ENCODE measurements at places on chromosomes 3 and 15.

DNA sequence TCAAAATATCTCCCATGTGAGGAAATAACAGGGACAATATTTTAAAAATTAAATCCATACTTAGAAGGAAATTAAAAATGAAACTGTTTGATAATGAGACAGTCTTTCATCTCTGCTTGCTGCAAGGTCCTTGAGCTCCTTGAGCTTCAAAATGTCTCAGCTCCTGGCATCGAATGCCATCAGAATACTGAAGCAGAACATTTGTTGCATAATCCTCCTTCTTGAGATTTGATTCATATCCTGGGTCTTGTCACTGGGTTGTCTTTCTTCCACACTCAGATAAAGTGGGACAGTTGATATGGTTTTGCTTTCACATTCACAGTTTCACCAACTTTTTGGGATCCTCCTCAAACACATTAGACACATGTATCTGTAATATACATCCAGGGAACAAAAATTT is 27.8 kb downstream of the COL8A1 start:
- peak; percentile 45 for DNase-seq

DNA sequence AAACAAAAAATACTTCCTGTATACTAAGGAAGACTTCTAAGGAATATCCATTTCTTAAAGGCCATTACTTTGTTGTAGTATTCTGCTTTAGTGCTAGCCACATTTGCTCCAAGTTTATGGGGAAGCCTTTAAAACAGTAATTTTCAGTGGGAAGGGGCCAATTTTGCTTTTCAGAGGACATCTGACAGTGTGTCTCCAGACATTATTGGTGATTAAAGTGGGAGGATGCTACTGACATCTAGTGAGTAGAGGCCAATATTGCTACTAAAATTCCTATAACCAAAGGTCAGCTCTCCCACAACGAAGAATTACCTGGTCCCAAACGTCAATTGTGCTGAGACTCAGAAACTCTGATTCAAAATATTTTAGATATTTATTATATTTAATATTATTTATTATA is 24.8 kb downstream of the SLC28A2 start:
- peak; percentile 32 for DNase-seq

DNA sequence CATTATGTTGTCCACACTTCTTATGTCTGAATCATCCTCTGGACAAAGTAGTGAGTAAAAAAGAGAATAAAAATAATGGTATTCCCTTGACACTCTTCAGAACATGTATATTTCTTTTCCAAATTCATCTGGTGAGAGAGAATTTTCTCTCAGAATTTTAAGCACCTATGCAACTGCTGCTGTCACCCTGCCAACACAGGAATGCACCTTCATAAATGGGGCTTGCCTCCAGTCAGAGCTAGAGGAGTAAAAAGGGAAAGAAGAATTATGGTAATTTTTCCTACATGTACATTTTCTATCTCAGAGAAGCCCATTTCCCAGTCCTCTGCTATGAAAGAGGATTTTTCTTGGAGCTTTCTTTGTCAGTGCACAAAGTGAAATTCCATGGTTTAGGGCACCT is 92.2 kb upstream of the ALCAM start:
- peak; percentile 47 for DNase-seq

DNA sequence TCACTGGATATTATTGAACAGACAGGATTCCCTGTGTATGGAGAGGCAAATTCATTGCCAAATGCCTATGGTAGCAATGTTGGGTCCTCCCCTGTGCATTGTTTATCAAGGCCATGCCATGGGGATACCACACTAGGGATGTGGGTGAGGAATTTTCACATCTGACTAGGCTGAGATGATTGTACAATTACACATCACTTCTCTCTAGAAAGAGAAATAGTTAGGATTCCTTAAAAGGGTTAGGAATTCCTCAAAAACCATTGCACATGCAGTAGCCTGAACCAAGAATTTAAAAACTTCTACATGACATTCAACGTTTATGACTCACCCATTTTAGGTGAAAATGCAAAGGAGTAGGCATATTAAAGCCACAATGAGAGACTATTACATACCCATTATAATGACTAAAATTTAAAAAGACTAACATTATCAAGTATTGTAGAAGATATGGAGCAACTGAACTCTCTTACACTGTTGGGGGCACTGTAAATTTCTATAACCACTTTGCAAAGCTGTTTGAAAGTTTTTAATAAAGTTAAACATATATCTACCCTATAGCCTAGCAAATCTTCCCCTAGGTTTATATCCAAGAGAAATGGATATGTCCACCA is 175.9 kb downstream of the THRB start:
- peak; percentile 50 for DNase-seq

DNA sequence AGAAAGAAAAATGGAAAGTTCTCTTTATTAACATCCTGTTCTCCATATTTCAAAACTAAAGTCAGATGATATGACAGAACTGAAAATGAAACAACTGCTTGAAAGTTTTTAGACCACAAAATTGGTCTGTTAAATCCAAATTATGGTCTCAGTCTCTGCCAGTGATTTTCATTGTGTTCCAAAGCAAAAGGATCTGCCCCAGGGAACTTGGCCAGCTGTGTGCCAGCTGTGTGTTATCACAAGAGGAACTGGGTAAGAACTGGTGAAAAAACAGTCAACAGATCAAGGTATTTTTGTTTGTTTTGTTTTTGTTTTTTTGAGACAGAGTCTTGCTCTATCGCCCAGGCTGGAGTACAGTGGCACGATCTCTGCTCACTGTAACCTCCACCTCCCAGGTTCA is 323.3 kb downstream of the CTNNB1 start:
- DNase-seq, result no peak

DNA sequence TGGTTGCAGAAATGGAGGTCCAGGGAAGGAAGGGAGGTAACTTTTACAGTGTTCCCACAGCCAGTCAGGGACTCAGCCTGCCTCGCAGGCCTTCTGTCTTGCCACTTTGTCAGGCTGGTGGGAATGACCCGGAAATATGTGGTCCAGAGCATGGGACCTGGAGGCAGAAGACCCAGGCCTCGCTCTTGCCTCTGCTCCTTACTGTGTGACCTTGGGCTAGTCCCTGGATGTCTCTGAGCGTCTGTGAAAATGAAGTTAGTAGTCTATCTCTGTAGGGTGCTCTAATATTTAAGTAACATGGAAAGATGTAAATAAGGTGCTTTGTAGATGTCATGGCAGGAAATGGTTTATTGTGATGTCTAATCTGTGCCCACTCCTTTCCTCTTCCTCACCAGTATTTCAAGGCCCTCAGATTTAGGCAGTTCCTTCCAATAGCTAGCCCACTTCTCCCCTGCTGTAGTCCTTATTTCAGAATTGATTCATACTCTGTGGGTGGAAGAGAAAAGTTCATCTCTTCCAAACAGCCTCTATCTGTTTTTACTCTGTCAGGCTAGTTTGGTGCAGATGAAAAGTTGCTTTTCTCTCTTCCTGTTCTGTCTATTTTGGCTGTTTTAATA is 9.1 kb downstream of the CORO2B start:
- DNase-seq, result no peak

DNA sequence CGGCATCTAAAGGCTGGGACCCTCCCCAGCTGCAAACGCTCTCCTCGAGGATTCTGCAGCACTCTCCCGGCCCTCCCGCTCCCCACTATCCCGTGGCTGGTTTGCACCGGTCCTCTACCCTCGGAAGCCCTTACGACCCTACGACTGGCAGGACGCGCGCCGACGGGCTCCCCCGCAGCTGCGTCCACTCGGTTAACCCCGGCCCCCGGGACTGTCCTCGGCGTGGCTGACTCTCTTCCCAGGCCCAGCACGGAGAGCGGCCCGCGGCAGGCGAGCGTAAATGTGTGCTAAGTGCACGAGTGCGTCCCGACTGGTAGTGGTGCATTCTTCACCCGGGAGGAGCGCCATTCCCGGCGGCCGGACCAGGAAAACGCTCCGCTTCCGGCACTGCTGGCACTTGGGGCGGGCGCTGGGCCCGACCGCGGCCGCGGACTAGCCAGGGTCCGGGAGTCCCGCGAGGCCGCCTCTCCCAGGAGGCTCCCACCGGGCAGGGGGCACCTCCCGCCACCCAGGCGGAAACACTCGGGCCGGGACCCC is 508 bp downstream of the GORASP1 start:
- DNase-seq, result peak; percentile 60

- no peak for DNase-seq
These were observed 9.0 kb downstream of the FBN1 start for GRCh38 chr15:48636511-48636910.

- no peak for DNase-seq
These were observed 4.4 kb upstream of the CHAC1 start for GRCh38 chr15:40948706-40949473.

DNA sequence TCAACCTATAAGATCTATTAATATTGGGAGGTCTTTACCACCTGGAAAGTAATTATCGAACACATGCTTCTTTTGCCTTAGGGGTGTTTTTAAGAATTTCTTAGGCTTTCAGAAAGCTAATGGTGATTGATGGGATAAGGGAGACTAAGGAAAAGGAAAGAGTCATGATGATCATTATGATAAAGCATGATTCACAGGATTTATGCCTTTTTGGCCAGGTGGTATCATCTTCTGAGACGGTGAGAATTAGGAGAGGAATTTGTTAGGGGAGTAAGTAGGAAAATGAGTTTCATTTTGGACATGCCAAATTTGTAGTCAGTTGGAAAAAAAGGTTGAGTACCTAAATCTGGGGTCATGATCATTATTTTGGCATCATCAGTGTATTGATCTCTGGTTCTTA is 8.9 kb downstream of the ARMC8 start:
- no peak for DNase-seq

DNA sequence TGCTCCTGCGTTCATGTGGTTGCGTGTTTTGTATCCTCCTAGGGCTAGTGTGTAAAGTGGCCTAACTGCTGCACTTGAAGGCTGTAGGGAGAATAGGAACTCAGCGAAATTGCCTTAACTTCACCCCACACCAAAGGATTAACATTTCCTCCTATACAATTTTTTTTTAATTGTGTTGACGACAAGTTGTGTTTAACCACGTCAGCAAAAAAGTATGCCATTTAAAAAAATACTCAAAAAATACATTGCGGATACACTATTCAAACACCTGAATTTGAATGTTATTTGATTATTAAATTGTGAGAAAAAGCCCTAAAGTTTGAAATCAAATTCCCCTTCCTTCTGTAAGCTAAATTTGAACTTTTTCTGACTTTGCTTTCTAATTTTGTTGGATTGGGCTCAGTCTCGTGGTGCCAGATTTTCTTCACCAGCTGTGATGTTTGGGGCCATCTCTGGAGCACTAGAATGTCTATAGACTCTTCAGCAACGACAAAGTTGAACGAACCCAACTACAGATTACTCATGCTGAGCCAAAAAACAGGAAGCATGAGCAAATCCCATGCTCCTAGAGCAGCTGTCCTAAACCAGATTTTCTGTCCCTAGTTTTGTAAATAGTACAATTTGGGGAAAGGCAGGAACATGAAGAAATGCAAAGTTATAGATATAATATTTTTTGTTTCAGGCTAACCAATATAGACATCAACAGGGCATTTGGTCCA is 8.1 kb upstream of the SLC9A9 start:
- no peak for DNase-seq

GRCh38 chr3:13728487-13728886 is 151.4 kb downstream of the WNT7A start:
- DNase-seq, result no peak

GRCh38 chr3:195555110-195555509 is 12.0 kb upstream of the PPP1R2 start:
- DNase-seq, result no peak

DNA sequence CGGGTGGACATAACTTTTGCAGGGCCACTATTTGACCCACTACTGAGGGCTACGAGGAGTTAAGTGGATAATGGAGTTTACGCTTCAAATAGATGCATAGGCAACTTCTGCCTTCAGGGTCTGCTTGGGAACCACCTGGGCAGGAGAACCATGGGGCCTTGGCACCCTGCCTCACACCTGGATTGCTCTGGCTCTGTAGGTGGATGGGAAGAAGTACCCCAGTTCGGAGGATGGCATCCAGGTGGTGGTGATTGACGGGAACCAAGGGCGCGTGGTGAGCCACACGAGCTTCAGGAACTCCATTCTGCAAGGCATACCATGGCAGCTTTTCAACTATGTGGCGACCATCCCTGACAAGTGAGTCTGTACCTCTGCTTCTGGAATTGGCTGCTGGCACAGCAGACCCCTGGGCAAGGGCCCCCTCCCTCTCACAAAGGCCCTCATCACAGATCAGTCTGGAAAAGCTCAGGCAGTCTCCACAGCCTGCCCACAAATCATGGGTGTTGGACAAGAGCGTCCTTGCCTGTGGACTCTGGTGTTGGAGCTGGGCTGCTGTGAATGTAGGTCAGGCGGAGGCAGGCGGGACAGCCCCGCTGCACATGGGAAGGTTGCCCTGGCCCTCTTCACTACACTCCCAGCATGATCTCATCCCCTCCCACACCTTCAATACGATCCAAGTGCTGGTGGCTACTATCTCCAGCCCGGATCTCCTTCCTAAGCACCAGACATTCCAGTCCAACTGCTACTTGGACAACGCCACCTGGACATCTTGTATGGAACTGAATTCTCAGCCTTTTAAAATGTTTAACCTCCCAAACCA is 46.7 kb downstream of the MESD start:
- no peak for DNase-seq

DNA sequence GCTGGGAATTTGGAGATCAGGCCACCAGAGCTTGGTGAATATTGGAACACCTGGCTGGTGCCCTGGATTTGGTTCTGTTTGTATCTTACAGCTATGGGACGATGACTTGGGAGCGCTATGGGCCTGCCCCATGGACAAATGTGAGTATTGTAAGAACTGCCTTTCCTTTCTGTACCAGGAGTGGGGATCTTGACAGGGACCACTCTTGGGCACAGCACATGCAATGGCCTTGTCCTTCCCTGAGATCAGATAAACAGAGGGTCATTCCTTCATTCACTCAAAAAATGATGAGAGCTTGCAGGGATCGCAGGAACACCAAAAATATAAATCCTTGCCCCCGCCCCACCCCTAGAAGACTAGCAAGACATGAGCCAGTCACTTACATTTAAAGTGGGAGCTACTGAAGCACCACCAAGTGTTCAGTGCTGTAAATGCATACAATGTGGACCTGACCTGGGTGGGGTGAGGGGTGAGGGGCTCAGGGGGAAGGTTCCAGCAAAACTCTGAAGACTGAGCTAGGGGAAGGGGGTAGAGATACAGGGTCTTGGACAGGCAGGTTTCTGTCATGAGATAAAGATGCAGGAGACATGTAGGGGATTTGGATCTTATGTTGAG is 2.7 kb upstream of the CRELD1 start:
- DNase-seq, result peak; percentile 45

DNA sequence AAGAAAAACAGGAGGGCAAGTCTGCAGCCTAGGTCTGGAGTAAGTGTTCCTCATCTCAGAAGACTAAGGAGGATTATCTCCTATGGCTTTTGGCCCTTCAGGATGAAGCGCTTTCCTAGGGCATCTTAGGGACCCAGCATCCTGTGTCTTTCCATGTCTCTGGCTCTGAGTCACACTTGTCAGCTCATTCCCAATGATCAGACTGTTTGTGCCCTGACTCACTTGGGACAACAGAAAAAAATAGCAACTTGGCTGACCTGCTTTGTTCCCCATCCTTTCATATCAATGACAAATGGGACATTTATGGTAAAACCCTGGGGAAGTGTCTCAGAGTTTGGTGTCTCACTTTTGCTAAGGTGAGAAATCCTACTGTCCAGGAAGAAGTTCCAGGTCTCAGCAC is 76.2 kb upstream of the OXTR start:
- peak; percentile 64 for DNase-seq

Data from cardiac fibroblast (primary cell).